Muscle of leg (tissue), 16 donors: ENCODE measurements at places on chromosomes 7 and 10. TPM values are rescaled to one million over a fixed set of nuclear protein-coding genes. Genes with fewer than 3 reads are reported as not detected.

The SP8 gene
- not detected for total RNA-seq

The RNF32 gene
- total RNA-seq: 0.75 TPM

The MEST gene
- total RNA-seq: 879 TPM

The ATAD1 gene
- 25.3 TPM for total RNA-seq

The FFAR4 gene
- not detected for total RNA-seq

The COL1A2 gene
- 5,114 TPM for total RNA-seq

- DNase-seq: peak; percentile 34
Observed at GRCh38 chr10:69696073-69696731, 66.2 kb downstream of the FAM241B start.

DNA sequence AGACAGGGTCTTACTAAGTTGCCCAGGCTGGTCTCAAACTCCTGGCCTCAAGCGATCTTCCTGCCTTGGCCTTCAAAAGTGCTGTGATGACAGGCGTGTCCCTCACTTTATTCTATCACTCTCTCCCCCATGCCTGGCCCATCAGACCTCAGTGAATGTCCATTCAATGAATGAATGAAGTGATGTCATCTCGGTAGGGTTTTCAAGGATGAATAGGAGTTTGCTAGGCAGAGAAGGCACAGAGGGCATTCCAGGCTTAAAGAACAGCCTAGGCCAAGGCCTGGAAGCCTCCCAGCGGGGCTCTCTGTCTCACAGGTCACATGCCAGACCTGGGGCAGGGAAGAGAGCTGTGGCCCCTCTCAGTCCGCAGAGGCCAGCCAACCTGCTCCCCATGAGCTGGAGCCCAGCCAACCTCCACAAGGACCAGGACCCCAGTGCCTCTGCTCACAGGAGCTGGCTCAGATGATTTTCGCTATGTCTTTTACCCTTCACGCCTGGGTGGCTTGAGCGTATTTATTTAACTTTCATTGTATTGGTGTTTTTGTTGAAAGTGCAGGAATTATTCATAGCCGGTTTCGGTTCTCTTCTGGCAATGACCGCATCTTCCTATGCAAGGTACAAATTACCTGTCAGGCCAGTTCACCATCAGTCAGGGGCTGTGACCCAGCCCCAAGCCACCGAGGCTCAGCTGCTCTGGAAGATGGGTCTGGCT, 11.8 kb upstream of the TNRC18 start:
- DNase-seq: no peak

- DNase-seq: peak; percentile 94
Observed at GRCh38 chr10:3467052-3467951, 294.7 kb upstream of the PITRM1 start.

DNA sequence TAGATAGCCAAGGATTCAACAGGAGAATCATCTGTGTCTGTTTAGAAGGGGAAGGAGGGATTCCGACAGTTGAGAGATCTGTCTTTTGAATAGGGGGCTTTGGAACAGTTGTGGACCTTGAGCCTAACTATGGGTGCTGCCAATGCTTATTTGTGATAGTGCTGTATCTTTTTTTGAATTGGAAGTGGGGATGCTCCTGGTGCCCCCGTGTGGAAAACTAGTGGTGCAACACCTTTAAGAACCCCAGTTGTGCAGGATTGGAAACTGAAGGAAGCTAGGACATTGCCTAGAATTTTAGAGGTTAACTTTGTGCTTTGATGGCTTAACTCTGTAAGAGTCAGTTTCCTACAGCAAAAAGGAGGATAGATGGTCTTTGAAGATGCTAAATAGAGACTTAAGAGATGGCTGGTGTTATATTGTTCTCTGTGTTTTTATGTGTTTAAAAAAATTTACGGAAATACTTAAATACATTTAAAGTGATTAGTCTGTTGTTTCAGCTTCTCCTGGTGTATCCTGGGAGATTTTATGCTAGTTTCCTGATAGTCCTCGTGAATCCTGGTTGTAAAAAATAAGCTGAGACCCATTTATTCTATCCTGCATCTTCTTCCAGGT, 69.3 kb downstream of the AP3M1 start:
- peak; percentile 69 for DNase-seq

- peak; percentile 86 for DNase-seq
Observed at GRCh38 chr7:22725585-22725984, 1.4 kb upstream of the IL6 start.
